Fibroblast of skin of right biceps (primary cell): ENCODE measurements at places on chromosomes 13 and 19.

DNA sequence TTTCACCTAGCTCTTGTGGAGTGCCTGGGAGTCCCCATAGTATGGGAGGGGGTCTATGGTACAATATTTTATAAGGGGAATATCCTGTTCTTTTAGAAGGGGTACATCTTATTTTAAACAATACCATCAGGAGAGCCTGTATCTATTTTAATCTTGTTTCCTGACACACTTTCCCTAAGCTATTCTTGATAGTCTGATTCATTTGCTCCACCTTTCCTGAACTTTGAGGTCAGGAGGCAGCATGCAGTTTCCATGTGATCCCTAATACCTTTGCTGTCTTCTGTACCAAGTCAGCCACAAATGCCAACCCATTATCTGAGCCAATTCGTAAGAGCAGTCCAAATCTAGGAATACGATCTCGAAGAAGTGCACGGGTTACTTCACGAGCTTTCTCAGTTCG, 86.2 kb downstream of the SLC25A15 start:
- no peak for DNase-seq

DNA sequence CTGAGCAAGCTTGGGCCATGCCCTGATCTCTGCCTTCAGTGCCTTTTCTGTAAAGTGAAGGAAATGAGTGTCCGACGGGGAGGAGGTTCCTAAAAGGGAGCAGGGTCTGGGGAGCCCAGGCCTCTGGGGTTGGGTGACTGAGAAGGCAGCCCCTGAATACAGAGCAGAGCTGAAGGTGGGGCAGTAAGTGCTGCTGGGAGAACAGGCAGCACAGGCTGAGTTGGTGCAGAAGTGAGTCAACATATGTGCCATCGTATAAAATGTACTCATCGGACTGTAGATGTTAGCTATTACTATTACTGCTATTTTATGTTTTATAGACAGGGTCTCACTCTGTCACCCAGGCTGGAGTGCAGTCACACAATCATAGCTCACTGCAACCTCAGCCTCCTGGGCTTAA, 1.0 kb upstream of the HAMP start:
- DNase-seq: no peak

GRCh38 chr19:33110137-33110910, 21.6 kb upstream of the WDR88 start:
- DNase-seq: peak; percentile 7

- DNase-seq: peak; percentile 7
Observed at GRCh38 chr13:68050761-68051160, 820.6 kb upstream of the PCDH9 start.

DNA sequence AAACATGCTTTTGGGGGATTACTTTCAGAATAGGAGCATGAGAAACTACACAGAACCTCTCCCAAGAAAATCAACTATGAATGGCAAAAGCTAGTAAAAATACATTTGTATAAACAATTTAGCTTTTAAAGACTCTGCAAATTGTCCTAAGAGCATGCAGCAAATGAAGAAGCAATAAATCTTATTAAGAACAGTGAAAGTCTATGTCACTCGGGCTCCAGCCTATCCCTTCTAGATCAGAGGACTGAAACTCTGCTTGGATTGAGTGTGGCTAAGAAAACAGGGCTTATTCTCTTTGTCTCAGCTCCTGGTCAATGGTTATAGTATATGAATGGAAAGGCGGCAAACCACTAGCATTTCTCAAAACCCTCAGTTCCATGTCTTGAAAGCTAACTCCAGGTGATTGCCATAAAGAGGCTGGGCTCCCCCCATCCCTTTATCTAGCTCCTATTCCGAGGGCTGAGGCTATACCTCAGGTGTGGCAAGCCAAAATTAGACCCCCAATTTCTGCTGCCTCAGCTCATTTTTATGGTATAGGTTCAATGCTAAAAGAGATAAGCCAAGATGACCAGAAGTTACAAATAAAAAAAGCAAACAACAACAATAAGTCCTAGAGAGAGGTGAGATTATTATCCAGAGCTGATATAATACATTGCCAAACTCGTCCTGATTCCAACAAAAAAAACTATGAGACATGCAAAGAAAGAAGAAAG, 953.2 kb downstream of the SLITRK6 start:
- no peak for DNase-seq

DNA sequence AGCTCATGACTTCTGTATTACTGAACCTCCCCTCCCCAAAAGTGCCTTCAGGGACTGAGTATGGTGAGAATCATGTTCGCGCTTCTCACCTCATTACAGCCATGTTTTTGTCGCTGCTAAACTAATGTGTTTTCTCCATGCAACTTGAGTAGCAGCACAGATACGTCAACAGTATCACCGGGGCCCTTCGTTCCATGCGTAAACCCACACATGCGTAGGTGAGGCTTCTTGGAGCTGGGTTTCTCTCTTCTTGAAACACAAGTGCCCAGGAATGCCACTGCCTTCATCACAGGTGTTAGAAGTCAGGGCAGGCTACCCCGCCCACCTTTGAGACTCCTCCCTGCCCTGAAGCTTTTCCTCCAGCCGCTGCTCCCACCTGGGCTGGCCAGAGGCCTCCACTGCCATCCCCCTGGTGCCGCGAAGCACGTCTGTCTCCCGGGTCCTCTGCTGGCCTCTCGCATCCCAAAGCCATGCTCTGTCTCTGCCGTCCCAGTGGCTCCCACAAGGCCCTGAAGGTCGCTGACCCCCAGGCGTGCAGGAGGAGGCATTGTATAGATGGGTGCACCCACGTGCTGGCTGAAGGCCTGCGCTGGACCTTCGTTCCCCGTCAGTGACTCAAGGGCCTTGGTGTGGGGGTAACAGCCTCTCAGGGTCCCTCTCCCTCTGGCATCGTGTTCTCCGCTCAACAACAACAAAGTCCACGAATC, 135.3 kb upstream of the MCF2L start:
- no peak for DNase-seq

DNA sequence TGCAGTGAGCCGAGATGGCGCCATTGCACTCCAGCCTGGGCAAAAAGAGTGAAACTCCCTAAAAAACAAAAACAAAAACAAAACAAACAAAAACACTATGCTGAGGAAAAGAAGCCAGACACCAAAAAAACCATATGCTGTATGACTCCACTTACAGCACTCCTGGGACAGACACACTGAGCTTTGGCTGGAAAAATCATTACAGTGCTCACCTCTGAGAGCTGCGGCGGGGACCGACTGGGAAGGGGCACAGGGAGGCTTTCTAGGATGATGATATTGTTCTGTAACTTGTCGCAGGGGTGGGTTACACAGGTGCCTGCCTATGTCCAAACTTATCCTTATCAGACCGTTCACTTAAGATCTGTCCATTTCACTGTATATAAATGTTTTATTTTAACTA, 7.8 kb downstream of the PNMA8A start:
- no peak for DNase-seq

DNA sequence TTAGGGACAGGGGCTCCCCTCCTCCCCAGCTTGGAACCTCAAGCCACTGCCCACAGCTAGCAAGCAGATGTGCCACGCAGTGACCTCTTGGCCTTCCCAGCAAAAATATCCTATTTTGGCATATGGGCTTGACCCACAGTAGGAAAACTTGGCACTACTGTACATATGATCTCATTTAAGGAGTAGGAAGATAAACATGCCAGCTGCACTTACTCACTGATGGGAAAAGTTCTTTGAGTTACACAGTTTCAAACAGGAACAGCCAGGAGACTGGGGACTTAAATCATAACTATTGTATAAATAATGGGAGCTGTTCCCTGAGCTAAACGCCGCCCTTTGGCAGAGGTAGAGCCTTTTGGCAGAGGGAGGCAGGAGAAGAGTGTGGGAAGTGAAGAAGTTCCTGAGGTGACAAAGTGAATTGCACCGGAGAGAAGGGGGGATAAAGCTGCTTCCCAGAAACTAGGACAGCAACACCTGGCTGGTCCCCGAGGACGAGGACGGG, 6.1 kb downstream of the SACS start:
- DNase-seq: peak; percentile 95

DNA sequence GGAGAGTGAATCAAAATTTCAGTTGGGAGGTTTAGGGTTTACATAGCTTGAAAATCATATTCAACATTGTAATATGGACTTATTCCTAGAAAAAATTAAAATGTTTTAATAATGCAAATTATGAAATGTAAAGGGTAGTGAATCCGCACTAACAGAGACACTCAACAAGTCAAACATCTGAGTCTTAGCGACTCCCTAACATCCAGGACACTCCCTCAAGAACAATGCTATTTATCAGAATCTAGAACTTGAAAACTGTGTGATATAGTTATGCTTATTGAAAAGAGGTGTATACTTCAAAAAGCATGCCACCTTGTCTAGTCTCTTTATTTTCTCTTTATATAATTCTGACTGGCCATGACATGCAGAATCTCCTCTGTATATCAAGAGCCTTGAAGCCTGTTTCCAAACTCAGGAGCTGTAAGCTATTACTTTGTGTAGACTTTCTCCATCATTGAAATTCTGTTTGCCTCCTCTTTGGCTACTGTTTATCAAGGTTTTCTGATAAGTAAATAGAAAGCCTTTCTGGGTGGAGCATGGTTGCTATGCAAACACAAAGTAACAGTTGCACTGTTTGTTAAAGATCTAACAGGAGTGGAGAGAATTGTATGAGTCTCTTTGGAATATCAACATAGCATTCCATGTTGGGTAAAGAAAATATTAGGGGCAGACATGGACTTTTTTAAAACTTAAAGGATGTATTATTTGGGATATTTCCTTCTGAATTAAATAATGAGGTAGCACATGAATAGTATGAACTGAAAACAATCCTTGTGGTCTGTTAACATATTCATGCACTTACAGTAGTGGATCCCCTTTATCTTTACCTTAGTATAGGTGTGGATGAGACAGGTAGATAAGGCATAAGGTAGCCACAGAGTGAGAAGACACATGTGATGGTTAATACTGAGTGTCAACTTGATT, 56.4 kb upstream of the MBNL2 start:
- DNase-seq: no peak

DNA sequence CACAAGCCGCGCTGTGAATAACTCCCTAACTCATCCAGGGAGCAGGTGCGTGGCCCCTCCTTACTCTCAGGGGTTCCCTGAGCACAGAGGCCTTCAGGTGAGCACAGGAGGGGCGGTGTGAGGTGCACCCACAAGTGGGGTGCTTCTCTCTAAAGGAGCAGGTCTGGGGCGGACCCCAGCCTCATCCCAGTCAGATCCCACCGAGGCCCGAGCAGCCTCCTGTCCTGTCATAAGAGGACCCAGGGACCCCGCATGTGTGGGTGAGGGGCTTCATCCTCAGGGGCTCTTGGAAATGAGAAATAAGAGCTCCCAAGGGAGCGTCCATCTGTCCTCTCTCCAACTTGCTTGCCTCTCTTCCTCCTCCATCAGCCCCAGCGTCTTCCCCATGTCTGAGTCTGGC, 3.0 kb upstream of the LILRA5 start:
- DNase-seq: no peak

- DNase-seq: peak; percentile 28
Observed at GRCh38 chr19:15294561-15294990, 37.8 kb downstream of the BRD4 start.

- no peak for DNase-seq
Observed at GRCh38 chr19:55005684-55006488, 32.2 kb downstream of the GP6 start.

GRCh38 chr13:23322353-23323336, 110.9 kb downstream of the SACS start:
- no peak for DNase-seq

GRCh38 chr19:19642506-19643157, 825 bp downstream of the GMIP start:
- peak; percentile 9 for DNase-seq

GRCh38 chr13:114103801-114104654, 28.4 kb downstream of the RASA3 start:
- no peak for DNase-seq

DNA sequence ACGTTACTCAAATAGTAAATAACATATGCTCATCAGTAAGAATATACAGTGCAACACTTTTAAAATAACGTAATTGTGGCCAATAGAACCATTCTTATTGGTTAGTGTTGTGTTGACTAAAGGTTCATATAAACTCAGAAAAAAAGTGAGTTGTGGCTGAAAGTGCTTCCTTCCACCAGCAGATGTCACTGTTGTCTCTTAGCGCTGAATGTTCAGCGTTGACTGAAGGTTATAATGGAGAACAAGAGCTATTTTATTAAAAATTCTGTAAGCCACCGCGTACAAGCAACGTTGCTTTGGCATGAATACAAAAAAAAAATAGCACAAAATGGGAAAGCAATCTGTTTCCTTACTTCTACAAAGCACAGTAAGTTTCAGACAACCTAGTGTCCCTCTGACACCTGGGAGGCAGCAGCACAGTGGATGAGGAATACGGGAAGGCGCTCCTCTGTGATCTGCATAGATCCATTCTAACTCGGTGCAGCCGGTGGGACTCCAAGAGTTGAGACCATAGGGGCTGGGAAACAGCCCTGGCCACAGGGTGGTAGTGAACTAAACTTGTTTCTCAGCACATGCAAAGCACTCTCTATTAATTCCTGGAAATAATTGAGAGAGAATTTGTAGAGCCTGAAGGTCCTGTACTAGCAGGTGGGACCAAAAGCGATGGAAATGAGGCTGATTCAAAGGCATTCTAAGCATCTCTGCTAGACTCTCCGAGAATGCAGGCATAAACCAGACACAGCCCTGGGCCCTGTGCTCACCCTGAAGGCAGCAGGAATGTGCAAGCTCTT, 23.9 kb upstream of the OXGR1 start:
- peak; percentile 56 for DNase-seq

DNA sequence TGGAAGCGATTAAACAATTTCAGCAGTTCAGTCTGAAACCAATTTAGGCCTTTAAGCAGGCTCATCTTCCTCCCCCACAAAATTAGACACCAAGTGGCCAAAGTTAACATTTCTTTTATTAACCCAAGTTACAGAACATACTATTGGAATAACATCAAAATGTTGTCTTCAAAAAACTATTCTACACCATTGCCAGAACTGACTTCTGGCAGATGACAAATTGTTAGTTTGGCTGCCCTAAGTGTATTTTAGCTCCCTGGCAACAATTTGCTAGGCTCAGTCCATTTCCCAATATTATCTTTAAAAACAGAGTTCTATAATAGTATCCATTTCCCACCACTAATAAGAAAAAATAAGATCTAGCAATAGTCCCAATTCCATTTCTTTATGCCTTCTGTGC, 107.8 kb downstream of the SGCG start:
- no peak for DNase-seq

- peak; percentile 44 for DNase-seq
Observed at GRCh38 chr13:36193151-36193855, 21.1 kb downstream of the SOHLH2 start.

DNA sequence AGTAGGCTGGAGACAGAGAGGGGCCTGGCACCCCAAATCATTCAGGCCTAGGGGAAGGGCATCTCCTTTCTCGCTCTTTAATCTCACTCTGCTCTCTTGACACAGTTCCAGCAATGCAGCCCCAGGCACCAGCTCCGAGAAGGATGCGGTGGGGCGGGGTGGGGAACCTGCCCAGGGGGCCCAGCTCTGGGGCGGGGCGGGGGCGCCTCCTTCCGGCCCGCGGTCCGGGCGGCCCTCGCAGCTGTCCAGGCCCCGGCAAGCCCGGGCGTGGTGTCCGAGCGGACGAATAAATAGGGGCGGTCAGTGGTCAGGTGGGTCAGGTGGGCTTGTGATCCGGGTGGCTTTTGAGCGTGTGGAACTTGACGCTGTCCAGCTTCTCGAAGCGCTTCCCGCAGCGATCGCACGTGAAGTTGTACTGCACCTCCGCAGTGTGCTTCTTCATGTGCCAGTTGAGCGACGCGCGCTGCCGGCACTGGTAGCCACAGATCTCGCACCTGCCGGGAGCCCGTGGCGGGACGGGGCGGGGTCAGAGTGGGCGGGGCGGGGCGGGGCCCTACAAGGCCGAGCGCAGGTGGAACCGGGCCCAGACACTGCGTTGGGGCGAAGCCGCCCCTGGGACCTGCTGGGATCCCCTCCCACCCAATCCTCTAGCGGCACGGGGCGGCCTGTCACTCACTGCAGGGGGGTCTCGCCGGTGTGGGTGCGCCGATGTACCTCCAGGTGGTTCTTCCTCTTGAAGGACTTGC, 2.7 kb upstream of the ELAVL3 start:
- no peak for DNase-seq
